ENCODE measurements at places on chromosomes 4 and X. TPM values are rescaled to one million over a fixed set of nuclear protein-coding genes. Genes with fewer than 3 reads are reported as not detected.
A peak's percentile ranks its signal among the peaks of the same experiment; 100 is the strongest.

GRCh38 chr4:48340276-48340964 is 909 bp upstream of the SLAIN2 start:
- DNase-seq = no peak

The FAM236A gene
- not detected for polyA plus RNA-seq

The DOK7 gene
- 18.4 TPM for polyA plus RNA-seq

The VCX gene
- not detected for polyA plus RNA-seq

DNA sequence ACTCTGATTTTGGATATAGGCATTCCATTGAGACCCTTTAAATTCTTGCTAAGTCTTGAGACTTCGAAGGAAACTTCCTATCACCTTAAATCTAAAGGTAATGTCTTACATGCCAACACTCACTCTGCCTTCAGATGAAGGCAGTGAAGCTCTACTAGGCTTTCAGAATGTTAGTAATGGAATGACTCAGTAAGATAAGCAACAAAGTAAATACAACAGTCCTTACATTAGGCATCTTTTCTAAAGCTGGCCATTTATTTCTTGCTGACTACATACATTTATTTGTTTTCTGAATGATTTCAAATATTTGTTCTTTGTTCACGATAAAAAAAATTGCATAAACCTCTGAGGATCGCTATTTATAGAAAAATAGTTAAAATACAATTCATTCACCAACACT is 43.5 kb downstream of the ASIC5 start:
- DNase-seq = no peak

DNA sequence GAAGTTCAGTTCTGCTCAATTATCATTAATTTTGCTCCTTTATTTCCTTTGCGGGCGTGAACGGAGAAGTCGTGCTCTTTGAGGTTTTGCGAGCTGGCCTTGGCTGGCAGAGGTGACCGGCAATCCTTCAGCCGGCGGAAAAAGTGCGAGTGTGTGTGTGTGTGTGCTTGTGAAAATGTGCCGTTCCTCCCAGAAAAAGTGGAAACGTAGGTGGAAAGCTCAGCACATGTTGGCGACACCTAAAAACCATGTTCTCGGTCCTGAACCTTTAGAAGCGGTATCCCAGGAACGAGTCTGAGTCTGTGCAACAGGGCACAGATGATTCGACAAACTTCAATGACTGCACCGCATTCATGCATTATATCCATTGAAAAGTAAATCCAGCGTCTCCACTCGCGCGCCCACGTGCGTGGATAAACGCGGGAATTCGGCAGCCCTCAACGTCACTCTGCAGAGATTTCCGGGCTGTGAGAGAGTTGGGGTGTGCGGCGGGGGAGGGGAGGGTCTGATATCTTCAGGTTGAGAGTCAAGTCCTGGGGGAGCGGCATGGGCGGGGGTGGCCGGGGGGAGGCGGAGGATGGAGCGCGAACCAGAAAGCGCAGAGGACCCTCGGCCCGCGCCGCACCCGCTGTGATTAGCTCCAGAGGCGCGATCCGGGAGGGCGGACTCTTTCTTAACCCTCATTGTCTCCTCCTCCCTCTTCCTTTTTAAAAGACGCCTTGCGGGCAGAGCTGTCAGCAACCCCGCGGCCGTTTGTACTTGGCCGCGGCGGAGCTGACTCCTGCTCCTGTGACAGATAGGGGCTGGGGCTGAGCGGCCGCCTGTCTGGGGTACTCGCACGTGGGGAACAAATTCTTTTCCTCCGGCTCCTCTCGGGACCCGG is at the start of gene SHISA3:
Gene SHISA3, plus strand, starts transcription at position 737 of the 883 bp plus-strand sequence. CDS start 569 bp downstream, outside the sequence.
- no peak for DNase-seq

DNA sequence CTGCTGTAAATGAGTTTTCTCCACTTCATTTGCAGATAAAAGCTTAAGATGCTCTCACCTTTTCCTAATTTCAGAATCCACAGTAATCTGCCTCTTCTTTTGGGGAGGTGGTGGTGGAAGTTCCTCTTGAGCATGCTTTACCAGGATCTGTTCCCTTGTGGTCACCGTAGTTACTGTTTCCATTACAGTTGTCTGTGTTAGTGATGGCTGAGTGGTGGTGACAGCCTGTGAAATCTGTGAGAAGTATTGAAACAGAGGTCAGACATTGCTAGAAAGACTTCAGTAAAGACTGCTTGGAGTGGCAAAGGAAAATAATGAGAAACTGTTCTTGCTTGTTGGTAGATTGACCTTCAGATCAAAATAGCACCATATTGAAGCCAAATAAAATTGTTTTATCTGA is 666.2 kb downstream of the DMD start:
- DNase-seq = no peak

The GSX2 gene
- polyA plus RNA-seq = not detected

The GLA gene
- polyA plus RNA-seq = 13.9 TPM

DNA sequence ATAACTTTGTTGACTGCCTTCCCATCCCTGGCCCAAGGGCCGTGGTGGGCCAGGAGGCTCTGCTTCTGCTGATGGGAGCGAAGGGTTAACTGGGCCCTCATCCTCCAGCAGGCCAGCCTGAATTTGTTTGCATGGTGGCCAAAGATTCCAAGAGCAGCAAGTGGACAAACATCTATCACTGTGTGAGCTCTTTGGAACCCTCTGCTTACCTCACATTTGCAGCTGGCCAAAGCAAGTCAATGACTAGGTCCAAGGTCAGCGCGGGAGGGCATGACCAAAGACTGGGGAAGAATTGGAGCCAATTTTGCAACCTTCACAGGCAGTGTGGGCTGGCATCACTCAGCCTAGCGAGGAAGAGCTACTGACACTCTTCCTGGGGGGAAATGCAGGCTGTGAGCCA is 67.8 kb upstream of the ATP6AP2 start:
- no peak for DNase-seq

- DNase-seq = no peak
Measured at GRCh38 chr4:159698336-159698735, 595.5 kb downstream of the RAPGEF2 start.

The CXCL11 gene
- polyA plus RNA-seq = not detected

DNA sequence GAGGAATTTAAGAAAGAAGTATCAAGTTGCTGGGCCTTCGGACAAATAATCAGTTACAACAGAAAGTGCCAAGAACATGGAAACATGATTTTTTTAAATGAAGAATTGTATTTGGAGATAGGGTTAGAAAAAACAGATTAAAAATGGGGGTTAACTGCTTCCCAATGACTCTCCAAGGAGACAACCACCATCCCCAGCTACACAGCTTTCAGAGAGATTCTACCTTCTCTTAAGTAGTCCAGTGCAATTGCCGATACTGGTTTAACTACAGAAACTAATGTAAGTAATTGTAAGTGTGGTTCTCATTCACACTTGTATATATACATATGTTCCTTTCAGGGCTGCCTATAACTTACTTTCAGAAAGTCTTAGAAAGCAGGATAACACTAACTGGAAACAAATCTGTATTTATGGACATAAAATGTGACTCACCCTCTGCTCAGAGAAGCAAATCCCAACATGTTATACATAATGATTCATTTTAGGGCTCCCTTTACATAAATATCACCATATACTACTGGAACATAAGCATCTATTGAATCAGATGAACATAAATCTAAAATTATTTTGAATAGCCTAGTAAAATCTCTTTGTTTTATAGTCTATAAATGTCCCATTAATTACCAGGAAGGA is 248.9 kb upstream of the UGT8 start:
- DNase-seq = no peak

DNA sequence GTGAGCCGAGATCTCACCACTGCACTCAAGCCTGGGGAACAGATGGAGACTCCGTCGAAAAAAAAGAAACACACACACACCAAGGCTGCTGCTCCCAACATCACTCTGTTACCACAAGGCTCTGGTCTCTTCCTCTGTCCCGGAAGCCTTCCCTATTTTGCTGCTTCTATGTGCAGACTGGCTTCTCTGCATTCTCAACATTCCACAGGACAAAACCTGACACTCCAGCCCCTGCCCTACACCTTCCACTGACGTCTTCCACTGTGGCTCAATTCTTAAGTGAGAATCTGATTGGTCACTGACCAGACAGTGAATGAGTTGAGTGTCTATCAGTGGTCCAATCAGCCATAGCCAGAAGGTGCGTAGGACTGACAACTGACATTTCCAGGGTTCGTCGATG is 5.9 kb downstream of the ODAPH start:
- DNase-seq = no peak

DNA sequence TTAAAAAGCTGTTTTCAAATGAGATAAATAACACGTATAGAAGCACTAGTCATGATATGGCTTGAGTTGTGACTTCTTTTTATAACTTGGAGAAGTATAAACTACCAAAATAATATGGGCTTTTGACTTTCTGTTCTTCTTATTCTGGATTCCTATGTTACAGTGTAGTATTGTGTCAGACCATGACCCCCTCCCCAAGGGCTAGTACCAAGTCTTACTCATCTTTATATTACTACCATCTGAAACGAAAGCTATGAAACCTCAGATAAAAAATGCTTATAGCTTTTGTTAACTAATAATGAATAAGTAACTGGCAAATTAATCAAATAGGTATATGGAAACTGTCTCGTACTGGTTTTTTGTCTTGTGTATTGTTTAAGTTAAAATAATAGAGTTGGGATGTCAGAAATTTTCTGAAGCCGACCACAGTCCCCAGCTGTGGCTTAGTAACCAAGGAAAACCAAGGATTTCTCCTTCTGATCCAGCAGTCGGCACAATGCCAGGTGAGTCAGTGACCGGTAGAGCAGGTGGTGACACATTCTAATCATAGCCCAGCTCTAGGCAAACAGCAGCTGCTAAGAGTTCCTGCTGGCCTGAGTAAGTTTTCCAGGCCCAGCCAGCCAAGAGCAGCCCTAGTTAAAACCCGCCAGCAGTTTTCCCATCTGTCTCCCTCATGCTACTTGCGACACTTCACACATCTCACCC is 163.3 kb upstream of the PRDX4 start:
- DNase-seq = peak; percentile 11

The SMARCA1 gene
- polyA plus RNA-seq = 75.5 TPM

DNA sequence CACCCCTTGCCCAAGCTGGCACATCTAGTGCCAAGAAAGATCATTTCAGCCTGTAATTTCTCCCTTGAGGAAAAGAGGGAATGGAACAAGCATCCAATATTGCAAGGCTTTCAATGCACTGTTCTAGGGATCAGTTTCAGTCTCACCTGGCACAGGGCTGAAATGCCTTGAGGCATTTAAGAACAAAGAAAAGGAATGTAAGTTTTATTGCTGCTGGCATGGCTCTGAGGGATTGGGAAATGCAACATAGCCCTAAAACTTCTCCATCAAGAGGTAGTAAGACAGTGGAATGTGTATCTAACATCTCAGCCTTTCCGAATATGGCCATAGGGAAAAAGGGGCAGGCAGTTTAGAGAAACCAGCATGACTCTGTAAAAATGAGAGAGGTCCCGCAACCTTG is 732.6 kb upstream of the LCORL start:
- DNase-seq = no peak

The PFKFB1 gene
- polyA plus RNA-seq = 0.82 TPM

The POU4F2 gene
- polyA plus RNA-seq = not detected

The DCAF12L1 gene
- 1.9 TPM for polyA plus RNA-seq

The FGG gene
- polyA plus RNA-seq = not detected

- no peak for DNase-seq
Measured at GRCh38 chr4:144531841-144532240, 114.1 kb upstream of the HHIP start.

GRCh38 chr4:122847931-122848330 is 21.3 kb downstream of the FGF2 start:
- DNase-seq = no peak

DNA sequence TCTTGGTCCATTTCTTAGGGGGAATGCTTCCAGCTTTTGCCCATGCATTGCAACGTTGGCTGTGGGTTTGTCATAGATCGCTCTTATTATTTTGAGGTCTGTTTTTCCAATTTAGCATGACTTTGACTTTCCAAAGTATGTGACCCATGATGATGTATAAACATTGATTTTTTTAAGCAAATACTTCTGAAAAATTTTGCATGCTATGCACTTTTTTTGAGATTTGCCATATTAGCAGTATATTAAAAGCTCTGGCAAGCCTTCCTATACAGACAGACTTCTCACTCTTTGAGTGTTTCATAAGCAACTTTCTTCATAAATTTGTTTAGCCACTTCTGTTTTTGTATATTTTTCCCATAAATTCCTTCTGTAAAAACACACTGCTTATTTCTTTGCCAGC is 746.4 kb upstream of the LCORL start:
- no peak for DNase-seq

The PTCHD1 gene
- 0.95 TPM for polyA plus RNA-seq

DNA sequence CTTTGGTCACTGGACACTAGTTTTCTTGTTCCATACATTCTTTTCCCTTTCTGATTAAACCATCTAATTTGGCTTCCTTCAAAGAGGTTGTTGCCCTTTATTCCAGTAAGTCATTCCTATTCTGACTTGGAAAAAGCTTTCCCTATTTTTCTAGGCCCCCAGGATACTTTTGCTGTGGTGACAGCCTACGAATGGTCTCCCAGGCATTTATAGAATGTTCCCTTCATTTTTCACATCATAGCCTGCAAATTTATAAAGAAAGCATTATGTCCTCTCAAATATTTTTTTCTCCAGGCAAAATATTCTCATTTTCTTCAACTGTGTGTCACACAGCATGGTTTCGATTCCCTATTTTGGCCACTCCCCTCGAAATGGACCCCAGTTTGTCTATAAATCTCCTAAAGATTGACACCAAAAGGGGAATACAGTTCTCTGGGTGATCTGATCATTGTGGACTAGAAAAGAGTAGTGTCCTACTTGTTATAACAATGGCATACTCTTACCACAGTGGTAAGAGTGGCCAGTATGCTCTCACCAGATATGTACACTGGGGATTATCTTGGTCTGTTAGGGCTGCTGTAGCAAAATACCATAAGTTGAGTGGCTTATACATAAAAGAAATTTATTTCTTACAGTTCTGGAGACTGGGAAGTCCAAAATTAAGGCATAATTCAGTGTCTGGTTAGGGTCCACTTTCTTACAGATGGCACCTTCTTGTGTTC is 41.5 kb upstream of the BMP2K start:
- DNase-seq = no peak

- no peak for DNase-seq
Measured at GRCh38 chrX:17537723-17538243, 162.8 kb downstream of the NHS start.

Measured in forelimb muscle (tissue), 1 donor.